ENCODE measurements at places on chromosomes 16 and 17. TPM values are rescaled to one million over a fixed set of nuclear protein-coding genes. Genes with fewer than 3 reads are reported as not detected.
A peak's percentile ranks its signal among the peaks of the same experiment; 100 is the strongest.

Gene KCNJ18
- total RNA-seq = not detected

DNA sequence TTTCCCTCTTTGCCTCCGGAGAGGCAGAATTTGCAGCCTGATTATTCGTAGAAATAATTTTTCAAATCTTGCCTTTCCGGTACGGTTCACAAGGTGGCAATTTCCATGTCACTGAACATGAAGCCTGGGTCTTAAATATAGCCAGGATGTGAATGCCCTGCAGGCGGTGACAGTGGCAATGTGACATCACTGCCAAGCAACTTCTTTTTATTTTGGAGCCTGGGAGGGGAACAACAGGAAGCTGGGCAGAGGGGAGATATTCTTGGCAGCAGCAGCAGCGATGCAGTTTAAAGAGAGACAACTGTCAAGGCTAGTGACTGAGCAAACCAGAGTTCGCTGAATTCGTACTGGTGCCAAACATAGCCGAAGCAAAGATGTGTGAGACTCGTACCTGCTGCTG, 171.1 kb downstream of the SNX29 start:
- DNase-seq = no peak

GRCh38 chr16:73846007-73846330, 450.6 kb upstream of the PSMD7 start:
- no peak for DNase-seq

GRCh38 chr16:70770626-70771552, 30.1 kb downstream of the VAC14 start:
- DNase-seq = peak; percentile 59

- DNase-seq = peak; percentile 60
Observed at GRCh38 chr17:39573447-39574298, 34.0 kb downstream of the NEUROD2 start.

Measured in fibroblast of lung (primary cell).